Activated CD4-positive, alpha-beta memory T cell treated with anti-CD3 and anti-CD28 coated beads for 36 hours (primary cell): ENCODE measurements at places on chromosomes 16 and 17. TPM values are rescaled to one million over a fixed set of nuclear protein-coding genes. Genes with fewer than 3 reads are reported as not detected.

DNA sequence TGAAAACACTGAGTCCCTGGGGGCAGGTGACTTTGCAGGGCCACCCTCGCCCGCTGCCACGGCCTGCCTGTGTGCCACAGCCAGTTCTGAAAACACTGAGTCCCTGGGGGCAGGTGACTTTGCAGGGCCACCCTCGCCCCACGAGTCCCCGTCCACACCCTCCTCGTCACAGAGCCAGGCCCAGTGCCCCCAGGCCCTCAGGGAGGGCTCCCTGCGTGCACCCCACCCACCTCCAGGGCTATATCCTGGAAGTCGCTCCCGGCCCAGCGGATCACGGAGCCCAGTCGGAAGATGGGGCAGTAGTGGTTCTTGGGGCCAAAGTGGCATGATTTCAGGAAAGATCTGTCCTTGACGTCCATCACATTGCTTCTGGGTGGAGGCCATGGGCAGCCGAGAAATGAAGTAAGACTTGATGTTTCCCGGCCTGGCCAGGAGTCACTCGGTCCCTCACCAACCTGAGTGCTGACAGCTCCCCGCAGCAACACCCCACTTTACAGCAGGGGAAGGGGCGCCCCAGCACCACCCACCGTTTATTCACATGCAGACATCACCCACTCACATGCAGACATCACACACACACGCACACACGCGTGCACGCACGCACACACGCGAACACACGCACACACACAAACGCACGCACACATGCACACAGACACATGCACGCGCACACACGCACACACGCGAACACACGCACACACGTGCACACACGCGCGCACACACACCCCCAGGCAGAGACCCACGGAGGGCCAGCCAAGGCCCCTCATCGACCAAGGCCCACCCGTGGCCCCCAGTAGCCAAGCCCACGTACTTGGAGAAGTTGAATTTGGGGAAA lies 6.5 kb downstream of the P2RX5 start:
- H3K4me3 ChIP-seq = no peak overlapping the region
- H3K36me3 ChIP-seq = peaks cover 9% of the 10 kb centered on the region
- no peak for DNase-seq
- peaks cover 12% of the 10 kb centered on the region for H3K4me1 ChIP-seq
- no peak overlapping the region for H3K27ac ChIP-seq
- H3K27me3 ChIP-seq = no peaks in the 10 kb centered on the region

DNA sequence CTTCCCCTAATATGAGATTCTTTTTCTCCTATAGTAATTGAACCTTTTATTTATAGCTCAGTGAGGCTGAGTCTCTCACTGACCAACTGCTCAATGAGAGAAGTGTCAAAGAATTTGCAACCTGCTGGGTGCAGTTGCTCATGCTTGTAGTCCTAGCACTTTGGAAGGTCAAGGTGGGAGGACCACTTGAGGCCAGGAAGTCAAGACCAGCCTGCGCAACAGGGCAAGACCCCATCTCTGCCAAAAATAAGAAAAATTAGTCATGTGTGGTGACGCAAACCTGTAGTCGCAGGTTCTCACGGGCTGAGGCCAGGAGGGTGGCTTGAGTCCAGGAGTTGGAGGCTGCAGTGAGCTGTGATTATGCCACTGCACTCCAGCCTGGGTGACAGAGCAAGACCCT lies 30.9 kb upstream of the CRYBA1 start:
- H3K4me3 ChIP-seq = no peak overlapping the region
- no peaks in the 10 kb centered on the region for H3K36me3 ChIP-seq
- H3K27ac ChIP-seq = no peak overlapping the region
- H3K27me3 ChIP-seq = no peaks in the 10 kb centered on the region
- DNase-seq = no peak

DNA sequence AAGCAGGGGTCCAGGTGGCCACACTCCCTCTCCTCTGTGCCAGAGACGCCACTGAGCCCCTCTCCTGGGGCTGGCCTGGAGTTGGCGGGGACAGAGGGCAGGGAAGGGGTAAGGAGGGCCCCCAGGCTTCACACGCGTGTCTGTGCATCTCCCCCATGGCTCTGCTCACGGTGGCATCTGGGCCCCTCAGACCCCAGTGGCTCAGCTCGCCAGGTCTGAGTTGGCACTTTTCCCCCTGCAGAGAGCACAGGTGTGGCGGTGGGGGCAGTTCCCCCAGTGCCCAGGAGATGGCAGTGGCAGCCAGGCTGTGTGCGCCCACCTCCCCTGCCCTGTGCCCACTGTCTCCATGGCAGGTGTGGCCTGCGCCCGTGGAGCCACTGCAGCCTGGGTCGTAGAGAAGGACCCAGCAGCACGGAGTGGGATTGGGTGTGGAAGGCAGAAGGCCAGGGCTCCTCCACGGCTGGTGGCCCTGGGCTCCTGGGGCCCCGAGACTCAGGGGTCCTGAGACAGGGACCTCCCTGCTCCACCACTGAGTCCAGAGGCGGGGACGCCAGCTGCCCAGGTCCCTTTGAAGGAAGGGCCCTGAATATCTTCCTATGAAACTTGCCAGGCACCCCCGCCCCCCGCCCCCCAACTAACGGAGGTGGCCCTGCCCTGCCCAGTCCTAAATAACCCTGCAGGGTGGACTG lies 4.3 kb upstream of the APRT start:
- peak; percentile 70 for DNase-seq
- no peaks in the 10 kb centered on the region for H3K27me3 ChIP-seq
- H3K4me3 ChIP-seq = no peak overlapping the region
- H3K27ac ChIP-seq = no peak overlapping the region

GRCh38 chr16:4433914-4434787 lies 8.5 kb downstream of the DNAJA3 start:
- H3K27ac ChIP-seq = no peak overlapping the region
- no peaks in the 10 kb centered on the region for H3K27me3 ChIP-seq
- DNase-seq = no peak
- H3K4me1 ChIP-seq = peaks cover 6% of the 10 kb centered on the region
- H3K4me3 ChIP-seq = no peak overlapping the region

DNA sequence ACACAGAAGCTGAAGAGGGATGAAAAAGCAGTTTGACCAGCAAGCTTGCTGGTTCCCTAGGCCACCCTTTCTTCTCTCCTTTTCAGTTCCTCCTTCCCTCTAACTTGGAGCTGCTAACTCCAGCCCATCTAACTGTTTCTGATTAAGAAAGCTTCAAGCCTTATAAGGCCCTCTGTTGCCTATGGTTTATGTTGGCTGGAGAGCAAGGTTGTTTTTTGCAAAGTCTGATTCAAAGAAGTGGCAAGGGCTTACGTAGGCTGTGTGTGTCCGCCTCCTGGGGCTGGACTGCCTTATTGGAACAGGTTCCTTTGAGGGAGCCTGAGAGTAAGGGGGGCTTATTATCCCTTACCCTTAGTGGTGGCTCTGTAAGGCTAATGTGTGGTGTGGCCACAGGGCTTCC lies 7.1 kb downstream of the AKAP1 start:
- H3K27ac ChIP-seq = no peak overlapping the region
- H3K36me3 ChIP-seq = no peaks in the 10 kb centered on the region
- peaks cover 19% of the 10 kb centered on the region for H3K4me1 ChIP-seq
- H3K4me3 ChIP-seq = no peak overlapping the region
- H3K27me3 ChIP-seq = no peaks in the 10 kb centered on the region

GRCh38 chr16:85062323-85062722 lies 34.7 kb downstream of the KIAA0513 start:
- peaks cover 10% of the 10 kb centered on the region for H3K4me1 ChIP-seq
- H3K36me3 ChIP-seq = peaks cover 8% of the 10 kb centered on the region
- no peak for DNase-seq
- no peaks in the 10 kb centered on the region for H3K27me3 ChIP-seq
- H3K4me3 ChIP-seq = no peak overlapping the region

GRCh38 chr17:56111706-56112485 lies 41.4 kb upstream of the ANKFN1 start:
- no peaks in the 10 kb centered on the region for H3K36me3 ChIP-seq
- peaks cover 5% of the 10 kb centered on the region for H3K27me3 ChIP-seq
- no peaks in the 10 kb centered on the region for H3K4me1 ChIP-seq

DNA sequence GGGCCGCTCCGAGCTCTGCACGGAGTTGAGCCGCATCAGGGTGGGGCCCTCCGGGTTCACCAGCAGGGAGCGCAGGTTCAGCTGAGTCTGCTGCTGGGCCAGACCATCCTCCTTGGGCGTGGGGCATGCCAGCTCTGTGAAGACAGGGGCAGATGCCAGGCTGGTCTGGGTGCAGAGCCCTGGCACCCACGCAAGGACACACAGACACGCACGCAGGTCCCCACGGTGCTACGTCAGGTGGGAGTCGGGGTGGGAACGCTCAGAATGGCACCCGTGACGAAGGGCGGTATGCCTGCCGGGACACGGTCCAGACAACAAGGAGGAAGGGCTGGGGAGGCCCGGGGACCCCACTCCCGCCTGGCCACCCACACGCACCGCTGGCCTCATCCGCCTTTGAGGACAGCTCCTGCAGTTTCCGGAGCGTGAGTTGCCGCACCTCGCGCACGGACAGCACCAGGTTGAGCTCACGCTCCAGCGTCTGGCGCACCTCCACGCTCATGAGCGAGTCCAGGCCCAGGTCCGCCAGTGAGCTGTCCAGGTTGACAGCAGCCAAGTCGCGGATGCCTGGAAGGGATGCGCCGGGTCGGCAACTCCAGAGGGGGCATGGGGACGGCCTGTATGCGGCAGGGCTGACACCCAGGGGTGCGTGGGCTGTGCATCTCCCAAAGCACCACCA lies 15.3 kb upstream of the DUS1L start:
- no peaks in the 10 kb centered on the region for H3K27me3 ChIP-seq
- H3K4me1 ChIP-seq = no peaks in the 10 kb centered on the region
- H3K27ac ChIP-seq = no peak overlapping the region
- DNase-seq = no peak
- H3K4me3 ChIP-seq = no peak overlapping the region

DNA sequence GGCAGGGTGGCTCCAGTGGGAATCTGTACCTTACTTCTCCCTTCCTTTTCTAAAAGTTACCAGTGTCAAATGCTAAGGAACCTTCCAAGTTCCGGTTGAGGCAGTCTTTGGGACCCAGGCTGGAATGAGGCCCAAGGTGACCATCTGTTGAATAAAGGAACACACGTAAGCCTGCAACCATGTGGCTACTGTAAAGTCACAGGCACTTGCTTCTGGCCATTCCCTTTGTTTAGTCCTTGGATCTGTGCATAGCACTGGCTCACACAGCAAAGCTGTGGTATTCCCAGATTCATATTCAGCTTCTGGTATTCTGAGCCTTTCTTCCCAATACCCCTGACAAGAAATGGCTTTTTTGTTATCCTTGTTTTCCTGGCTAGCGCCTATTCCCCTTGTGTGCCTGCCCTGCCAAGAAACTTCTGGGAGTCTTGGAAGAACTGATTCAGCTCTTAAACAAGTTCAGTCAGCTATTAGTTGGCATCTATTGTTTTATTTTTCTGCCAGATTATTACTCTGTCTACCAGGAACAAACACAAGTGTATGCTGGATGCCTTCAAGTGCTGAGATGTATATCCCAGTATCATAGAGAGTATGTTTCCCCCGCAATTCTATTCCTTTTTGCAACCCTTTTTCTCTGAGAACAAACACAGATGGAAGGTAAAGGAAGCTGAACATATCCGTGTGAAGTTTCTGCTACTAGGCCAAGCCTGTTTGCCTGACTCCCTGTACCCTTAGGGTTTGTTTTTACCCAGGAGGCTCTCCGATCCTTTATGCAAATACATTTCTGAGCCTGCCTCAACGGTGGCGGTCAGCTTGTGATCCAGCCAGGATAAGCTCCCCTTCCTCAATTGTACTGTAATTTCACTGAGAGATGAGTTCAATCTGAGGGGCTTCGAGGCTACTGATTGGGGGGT lies 13.2 kb downstream of the TMEM238L start:
- DNase-seq = no peak
- H3K36me3 ChIP-seq = no peaks in the 10 kb centered on the region

DNA sequence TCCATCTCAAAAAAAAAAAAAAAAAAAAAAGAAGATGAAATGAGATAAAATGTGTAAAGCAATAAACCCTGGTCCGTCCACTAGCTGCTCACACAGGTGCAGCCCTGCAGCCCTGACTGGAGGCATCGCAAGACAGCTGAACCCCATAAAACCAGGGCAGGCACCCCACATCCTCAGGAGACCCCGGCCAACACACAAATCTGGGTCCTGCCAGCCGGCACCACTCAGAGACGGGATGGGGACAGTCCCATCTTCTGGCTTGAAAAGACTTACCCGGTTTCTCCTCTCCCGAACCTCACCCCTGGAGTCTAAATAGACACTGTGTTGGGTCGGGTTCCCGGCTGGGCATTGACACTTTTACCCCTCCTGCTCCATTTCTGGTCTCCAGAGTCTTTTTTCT lies 52.7 kb upstream of the TNRC6C start:
- no peak overlapping the region for H3K4me3 ChIP-seq
- no peak overlapping the region for H3K27ac ChIP-seq
- H3K4me1 ChIP-seq = no peaks in the 10 kb centered on the region
- no peaks in the 10 kb centered on the region for H3K36me3 ChIP-seq
- no peak for DNase-seq

GRCh38 chr16:23134274-23134673 lies 15.0 kb downstream of the USP31 start:
- H3K27me3 ChIP-seq = peaks cover 1% of the 10 kb centered on the region
- H3K36me3 ChIP-seq = peaks cover 11% of the 10 kb centered on the region
- no peak overlapping the region for H3K4me3 ChIP-seq
- no peak for DNase-seq
- peaks cover 9% of the 10 kb centered on the region for H3K4me1 ChIP-seq

- no peak overlapping the region for H3K4me3 ChIP-seq
- H3K4me1 ChIP-seq = no peaks in the 10 kb centered on the region
- no peak overlapping the region for H3K27ac ChIP-seq
- no peak for DNase-seq
These were observed 21.6 kb downstream of the UBALD1 start for GRCh38 chr16:4593086-4593485.

GRCh38 chr17:65218261-65218660 lies 81.1 kb downstream of the RGS9 start:
- DNase-seq = no peak
- no peaks in the 10 kb centered on the region for H3K4me1 ChIP-seq

- H3K27me3 ChIP-seq = no peaks in the 10 kb centered on the region
- no peak overlapping the region for H3K4me3 ChIP-seq
- DNase-seq = no peak
- H3K27ac ChIP-seq = no peak overlapping the region
These were observed 57.0 kb downstream of the USP31 start for GRCh38 chr16:23092072-23092800.

- DNase-seq = no peak
- H3K4me3 ChIP-seq = no peak overlapping the region
- peaks cover 29% of the 10 kb centered on the region for H3K36me3 ChIP-seq
- peaks cover 82% of the 10 kb centered on the region for H3K4me1 ChIP-seq
- no peak overlapping the region for H3K27ac ChIP-seq
These were observed 27.1 kb downstream of the MSI2 start for GRCh38 chr17:57283203-57283971.

GRCh38 chr17:75854101-75854748 lies 910 bp downstream of the WBP2 start:
- H3K4me3 ChIP-seq = no peak overlapping the region
- peaks cover 31% of the 10 kb centered on the region for H3K4me1 ChIP-seq
- no peak for DNase-seq
- H3K27ac ChIP-seq = no peak overlapping the region
- H3K36me3 ChIP-seq = peaks cover 4% of the 10 kb centered on the region

GRCh38 chr17:58694302-58694701 lies 1.9 kb downstream of the RAD51C start:
- no peaks in the 10 kb centered on the region for H3K27me3 ChIP-seq
- no peak overlapping the region for H3K27ac ChIP-seq
- peaks cover 16% of the 10 kb centered on the region for H3K36me3 ChIP-seq
- DNase-seq = no peak

Gene MEFV
- 0.17 TPM for total RNA-seq

Gene ADCY9
- total RNA-seq = 4.9 TPM

Gene GP1BA
- total RNA-seq = not detected

Gene XYLT1
- total RNA-seq = 6.2 TPM

Gene MYH8
- total RNA-seq = not detected

Gene MGAT5B
- not detected for total RNA-seq

Gene MT1X
- 31.9 TPM for total RNA-seq

Gene ITGAL
- 218 TPM for total RNA-seq

Gene CCL8
- not detected for total RNA-seq
